ENCODE measurements at places on chromosomes 1 and 21.

DNA sequence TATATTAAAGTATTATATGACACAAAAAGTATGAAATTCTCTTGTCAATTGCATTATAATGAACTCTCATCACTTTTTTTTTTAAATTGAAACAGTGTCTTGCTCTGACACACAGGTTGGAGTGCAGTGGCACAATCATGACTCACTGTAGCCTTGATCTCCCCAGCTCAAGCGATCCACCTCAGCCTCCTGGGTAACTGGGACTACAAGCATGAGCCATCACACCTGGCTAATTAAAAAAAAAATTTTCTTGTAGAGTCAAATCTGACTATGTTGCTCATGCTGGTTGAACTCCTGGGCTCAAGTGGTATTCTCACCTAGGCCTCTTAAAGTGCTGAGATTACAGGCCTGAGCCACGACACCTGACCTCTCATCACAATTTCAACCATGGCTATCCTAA lies 259.3 kb downstream of the S1PR1 start:
- no peak for DNase-seq

DNA sequence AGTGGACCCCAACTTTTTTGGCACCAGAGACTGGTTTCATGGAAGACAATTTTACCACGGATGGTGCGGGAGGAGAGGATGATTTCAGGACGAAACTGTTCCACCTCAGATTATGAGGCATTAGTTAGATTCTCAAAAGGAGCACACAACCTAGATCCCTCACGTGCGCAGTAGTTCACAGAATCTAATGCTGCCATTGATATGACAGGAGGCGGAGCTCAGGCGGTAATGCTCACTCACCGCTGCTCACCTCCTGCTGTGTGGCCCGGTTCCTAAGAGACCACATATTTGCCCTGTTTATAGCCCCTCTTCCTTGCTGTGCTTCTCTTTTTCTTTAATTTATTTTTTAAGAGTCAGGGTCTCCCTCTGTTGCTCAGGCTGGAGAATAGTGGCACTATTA lies 4.6 kb downstream of the NTRK1 start:
- no peak for DNase-seq

- no peak for DNase-seq
These were observed 18.0 kb upstream of the PTP4A2 start for GRCh38 chr1:31955917-31956736.

GRCh38 chr1:156912310-156912709 lies 8.1 kb upstream of the LRRC71 start:
- DNase-seq = no peak

Data from Panc1 (cell line).